CD4-positive, alpha-beta T cell treated with Interleukin-4 for 4 hours (primary cell): ENCODE measurements at places on chromosomes 1 and 21.

- DNase-seq = no peak
These were observed 15.5 kb downstream of the PROX1 start for GRCh38 chr1:214003233-214003632.

GRCh38 chr1:241352401-241352800 lies 4.6 kb downstream of the RGS7 start:
- no peak for DNase-seq

DNA sequence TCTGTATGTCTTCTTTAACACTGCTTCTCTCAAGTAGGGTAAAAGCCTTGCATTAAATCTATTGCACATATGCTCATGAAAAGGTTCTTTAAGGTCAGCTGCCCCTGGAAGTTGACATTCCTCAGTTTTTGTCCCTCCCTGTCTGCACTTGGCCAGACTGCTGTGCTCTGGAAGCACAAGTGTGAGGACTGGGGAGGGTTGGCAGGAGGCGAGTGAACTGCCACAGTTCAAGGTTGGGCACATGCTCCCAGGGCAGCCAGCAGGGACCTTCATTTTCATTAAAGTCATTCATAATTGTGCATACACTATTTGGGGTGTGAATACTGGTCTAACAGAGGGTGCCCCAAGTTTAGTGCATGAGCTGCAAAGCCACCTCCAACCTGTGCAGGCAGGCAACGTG lies 10.9 kb upstream of the THEM5 start:
- DNase-seq = no peak

DNA sequence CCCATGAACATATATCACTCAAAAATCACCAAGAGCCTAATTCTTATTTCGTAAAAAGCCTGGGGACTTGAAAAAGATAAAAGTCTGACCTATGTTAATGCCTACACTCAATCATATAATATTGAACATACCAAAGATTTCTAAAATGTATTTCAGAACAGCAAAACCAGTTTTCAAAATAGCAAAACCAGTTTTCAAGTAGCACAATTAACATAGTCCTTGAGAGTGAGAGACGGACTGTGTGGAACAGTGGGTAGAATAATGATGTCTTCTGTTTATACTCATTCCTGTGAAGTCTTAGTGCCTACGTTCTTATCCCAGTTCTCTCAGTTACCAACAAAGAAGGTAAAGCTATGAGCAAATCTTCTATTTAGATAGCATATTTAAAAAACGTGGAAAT lies 22.3 kb upstream of the RGS2 start:
- no peak for DNase-seq

- no peak for DNase-seq
These were observed 46.8 kb downstream of the UBR4 start for GRCh38 chr1:19163261-19163660.

GRCh38 chr1:99228153-99228552 lies 36.1 kb upstream of the PLPPR4 start:
- DNase-seq = no peak

DNA sequence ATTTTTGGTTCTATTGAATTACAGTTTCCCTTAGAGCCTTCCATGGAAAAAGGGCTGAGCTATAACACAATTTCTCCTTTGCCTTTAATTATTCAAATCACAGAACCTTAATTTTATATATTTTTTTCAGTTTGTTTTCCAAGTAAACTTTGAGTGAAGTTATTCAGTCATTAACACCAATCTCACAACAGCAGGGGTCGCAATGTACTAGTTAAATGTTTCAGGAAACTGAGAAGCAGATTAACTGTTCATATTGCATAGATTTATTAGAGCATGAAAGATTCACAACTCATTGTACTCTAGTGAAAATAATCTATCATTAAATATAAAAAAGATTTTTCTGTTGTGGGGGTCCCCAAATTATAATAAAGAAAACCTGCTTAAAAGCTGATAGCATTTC lies 64.1 kb downstream of the KIFAP3 start:
- peak; percentile 13 for DNase-seq

GRCh38 chr1:192801451-192801850 lies 7.4 kb upstream of the RGS2 start:
- no peak for DNase-seq
